ENCODE measurements at places on chromosomes 6 and 20. TPM values are rescaled to one million over a fixed set of nuclear protein-coding genes. Genes with fewer than 3 reads are reported as not detected.

GRCh38 chr6:14707971-14708465 is 537.9 kb upstream of the JARID2 start:
- no peak for DNase-seq

- DNase-seq, result no peak
Observed at GRCh38 chr6:35093118-35093445, 48.1 kb downstream of the TCP11 start.

DNA sequence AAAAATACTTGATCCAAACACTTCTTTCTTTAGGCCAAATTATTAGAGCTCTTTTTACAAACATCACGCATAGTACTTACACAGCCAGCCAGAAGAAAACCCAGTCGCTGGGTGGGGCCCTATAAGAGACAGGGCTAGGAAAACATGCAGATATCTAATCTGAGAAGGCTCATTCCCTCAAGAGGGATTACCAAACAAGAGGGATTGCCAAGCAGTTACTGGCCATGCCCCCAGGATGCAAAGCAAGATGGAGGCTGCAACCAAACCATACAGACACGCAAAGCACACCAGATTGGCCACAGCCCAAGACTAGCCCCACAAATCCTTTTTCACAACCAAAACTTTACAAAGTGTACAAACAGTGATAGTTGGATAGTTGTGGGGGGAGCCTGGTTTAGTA is 1235.4 kb upstream of the GJE1 start:
- DNase-seq, result no peak

DNA sequence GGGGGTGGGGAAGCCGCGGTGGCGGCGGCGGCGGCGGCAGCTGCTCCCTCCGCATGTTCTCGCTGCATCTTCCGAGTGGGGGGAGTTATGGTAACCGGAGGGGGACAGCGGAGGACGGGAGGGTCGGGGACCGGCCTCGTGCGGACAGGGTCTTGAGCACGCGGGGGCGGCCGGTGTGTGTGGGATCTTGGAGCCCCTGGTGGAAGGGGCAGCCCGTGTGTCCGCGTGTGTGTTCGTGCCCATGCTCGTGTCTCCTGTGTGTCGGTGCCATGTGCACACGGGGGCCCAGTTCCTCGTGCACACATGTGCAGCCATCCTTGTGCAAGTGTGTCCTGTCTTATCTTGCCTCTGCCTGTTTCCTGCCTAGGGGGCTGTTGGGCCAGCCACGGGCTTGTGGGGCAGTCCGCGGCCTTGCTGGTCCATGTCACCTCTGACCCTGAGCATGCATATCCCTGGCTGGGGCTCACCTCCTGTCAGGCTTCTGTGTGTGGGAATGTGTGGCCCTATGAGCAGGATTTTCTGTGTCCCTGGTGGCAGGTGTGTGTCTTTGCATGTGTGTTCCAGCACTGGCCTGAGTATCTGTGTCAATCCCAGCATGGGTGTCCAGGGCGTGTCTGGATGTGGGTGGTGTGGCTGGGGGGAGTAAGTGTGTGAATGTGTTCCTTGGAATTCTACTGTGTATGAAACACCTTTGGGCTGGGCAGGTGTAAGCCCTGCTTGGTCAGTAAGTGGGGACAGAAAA is 8.5 kb downstream of the SYNGAP1 start:
- DNase-seq, result peak; percentile 36

DNA sequence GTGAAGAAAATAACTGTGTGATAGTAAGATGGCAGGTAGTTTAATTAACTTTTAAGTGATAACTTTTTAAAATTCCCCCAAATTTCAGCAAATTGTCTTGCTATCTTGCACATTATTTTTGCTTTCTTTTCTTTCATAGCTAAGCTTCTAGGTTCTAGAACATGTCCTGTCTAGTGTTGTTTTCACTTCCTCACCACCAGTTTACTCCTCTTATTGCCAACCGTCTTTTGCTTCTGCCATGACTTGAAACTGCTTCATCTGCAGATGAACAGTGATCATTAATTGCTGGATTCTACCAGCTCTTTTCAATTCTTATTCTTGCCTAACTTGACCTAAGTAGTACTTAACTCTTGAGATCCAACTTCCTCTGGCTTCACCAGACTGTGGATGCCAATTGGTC is 137.8 kb downstream of the CENPW start:
- DNase-seq, result no peak

Gene FAM83C
- 2.2 TPM for total RNA-seq

DNA sequence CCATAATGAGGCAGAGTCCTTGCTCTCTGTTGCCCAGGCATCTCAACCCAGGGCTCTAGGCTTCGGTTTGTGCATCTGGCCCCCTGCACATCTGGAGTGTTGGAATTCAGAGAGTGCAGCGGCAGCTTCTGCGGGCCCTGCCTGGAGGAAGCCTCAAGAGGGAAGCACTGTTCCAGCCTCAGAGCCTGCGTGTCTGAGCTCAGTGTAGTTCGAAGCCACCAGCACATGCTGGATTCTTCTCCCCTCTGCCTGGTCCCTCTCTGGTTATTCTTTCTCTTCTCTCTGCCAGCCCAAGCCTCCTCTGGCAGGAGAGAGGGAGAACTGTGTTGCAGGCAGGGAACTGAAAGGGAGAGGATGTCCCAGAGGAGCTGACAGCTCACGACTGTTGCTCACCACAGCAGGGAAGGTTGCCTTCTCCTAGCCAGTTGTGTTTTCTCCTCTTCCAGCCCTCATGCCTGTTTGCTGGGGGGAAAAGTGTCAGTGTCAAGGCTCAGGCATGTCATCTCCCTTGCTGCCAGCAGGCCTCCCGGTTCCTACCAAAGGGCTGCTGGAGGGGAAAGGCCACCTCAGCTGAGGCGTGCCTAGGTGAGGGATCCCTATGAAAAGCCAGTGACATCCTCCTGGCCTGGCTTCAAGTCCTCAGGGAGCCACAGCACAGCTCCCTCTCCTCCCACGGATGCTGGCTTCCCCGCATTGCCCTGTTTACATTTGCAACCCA is 126.0 kb upstream of the LRFN2 start:
- no peak for DNase-seq

- DNase-seq, result no peak
Observed at GRCh38 chr20:39961637-39962244, 727.3 kb downstream of the MAFB start.

DNA sequence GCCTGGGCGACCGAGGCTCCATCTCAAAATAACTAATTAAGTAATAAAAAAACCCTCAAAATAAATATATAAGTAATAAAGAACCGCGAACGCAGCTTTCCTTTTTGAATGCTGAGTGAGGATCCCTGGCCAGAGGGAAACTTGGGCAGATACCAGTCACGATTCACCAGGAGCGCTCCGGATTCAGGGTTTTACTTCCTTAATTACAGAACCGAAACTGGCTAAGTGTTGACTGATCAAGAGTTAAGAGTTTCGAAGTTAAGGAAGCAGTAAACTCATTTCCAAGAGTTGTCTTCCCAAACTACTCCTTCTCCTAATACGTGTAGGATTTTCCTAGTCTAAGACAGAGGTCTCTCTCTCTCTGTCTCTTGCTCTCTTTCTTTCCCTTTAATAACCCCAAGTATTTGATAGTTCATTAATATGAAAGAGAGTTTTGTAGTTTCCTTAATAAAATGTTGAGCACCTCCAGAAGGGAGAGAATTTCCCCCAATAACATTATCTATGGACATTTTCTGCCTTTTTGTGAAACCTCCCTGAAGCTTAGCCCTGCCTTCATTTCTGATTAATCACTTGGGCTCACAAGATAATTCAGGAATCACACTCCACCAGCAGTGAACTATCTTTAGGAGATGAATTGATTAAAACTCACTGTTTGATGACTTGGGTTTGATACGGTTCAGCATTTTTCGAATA is 61.4 kb upstream of the ZNF217 start:
- no peak for DNase-seq

Gene CRYBG1
- 18.7 TPM for total RNA-seq

DNA sequence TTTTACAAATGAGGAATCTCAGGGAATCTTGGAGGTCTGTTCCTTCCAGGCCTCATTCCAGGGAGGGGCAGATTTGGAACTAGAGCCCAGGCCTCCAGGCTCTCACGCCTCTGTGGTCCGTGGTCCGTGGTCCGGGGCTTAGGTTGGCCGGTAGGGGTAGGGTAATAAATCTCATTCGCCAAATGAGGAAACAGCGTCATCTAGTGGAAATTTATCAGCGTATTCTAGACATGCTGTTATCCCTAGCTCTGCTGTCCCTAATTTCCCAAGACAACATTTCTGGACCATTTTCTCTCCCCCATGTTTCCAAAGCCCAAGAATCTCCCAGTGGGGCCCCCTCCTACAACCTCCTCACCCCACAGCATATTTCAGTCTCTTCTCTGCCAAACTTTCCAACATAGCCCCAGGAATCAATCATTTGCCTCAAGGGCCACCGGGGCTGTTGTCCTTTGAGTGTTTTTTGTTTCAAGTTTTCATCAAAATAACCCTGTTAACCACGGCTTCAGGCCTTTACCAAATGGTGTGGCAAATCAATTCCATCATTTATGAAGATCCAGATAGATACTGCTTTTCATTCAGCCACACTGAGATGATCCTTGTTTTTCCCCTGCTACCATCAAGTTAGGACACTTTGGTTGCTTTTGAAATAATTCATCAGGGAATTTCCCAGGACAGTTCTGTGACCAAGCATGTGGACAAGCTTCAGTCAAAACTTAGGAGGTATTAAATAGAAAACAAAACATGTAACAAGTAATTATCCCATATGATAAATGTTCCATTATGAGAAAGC is 126.8 kb downstream of the ALDH8A1 start:
- DNase-seq, result peak; percentile 90

- no peak for DNase-seq
Observed at GRCh38 chr6:21185861-21186478, 407.6 kb upstream of the SOX4 start.

DNA sequence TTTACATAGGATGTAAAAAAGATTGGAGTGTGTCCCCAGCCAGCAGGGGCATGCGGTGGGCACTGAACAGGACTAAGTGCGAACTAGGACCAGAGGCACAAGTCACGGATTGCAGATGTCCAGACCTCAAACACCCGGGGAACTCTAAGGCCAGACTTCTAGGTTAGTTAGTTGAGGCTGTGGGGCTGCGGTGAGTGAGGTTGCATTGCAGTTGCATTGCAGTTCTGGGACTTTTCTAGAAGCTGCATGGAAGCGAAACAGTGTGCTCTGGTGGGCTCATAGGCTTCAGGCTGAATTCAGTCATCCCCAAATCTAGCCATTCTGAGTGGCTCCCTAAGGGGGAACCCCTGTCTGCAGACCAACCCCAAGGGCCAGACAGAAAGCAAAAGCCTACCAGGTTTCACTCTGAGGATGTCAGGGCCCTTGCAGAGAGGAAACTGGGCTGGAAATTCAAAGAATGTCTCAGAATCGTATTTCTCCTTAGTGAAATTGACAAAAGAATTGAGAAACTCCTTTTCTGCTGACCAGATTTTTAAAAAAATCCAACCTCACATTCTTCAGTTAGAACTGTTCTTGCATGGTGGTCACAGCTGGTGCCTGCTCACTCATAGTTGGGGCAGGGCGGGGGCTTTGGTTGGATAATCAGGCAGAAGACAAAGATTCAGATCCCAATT is 182.8 kb downstream of the ZDHHC14 start:
- no peak for DNase-seq
